ENCODE measurements at places on chromosomes 6 and 20.
A peak's percentile ranks its signal among the peaks of the same experiment; 100 is the strongest.

DNA sequence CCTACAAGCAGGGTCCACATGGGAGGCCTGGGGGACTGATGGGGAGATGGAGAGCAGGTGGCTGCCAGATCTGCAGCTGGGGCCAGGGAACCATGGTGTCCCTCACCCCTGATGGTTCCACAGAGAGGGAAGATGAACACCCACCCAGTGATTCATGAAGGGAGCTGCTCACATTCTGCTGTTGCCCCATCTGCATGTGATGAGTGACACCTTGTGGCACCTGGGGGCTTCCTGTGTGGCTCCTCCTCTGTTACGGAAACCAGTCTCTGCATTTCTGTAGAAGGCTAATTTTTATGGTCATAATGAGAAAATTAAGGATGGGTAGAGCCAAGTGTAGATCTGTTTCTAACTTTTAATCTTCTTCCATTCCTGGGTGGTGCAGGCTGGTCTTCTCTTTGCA is 217.1 kb downstream of the SMOC2 start:
- no peak for DNase-seq

- DNase-seq: peak; percentile 56
Observed at GRCh38 chr6:27280064-27280539, 32.0 kb downstream of the POM121L2 start.

DNA sequence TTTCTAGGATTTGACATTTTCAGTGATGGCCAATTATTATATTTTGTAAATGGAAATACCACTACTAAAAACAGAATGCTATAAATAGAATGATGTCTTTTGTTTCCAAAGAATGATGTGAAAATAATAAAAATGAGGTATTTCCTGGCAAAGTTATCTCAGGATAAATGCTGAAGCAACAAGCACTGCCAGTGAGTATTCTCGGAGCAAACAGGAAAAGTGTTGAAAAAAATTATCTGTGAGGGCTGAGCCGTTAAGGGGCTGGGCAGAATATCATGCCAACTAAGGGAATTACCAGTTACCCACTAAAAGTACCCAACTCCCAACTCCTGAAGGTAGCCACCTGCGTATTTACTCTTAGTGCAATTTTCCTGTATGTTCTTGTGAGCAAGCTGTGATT is 23.6 kb upstream of the SCAF8 start:
- no peak for DNase-seq

GRCh38 chr20:15162079-15162647 is 824.8 kb upstream of the FLRT3 start:
- no peak for DNase-seq

- DNase-seq: no peak
Observed at GRCh38 chr6:130859161-130859867, 32.1 kb downstream of the SMLR1 start.

DNA sequence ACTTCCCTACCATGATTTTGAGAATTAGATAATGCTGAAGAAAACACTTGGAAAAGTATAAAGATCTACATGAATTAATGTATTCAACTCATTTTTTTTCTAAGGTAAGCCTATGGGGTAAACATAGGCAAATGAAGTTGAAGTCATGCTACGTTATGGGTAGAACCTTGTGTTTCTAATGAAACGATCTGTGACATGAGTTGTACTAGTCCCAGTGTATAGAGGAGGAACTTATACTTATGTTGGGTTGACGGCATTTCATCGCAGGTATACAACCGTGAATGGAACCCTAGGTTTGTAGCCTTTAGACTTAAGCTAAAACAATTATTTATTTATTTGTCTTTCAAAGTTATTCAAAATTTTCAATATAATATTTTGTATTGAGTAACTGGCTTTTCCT is 2.6 kb downstream of the SLC35F1 start:
- DNase-seq: no peak

DNA sequence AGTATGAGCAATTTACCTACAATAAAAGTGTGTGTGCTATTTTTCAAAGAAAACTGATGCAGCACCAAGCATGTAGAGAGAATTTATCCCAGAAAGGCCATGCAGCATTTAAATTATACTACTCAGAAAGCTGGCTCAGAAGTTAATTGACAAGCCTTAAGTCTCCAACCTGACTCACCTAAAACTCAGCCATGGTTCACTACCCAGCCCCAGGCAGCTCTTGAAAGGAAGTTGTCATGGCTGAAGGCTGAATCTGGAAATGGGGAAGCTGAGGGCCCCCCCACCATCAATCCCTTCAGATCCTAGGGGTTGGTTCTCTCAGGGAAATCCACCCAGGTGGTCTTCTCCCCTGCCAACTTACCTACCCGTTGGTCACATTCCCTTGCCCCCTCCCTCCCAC is 19.7 kb downstream of the PPIL6 start:
- no peak for DNase-seq

GRCh38 chr6:7534192-7534591 is 7.3 kb upstream of the DSP start:
- no peak for DNase-seq

DNA sequence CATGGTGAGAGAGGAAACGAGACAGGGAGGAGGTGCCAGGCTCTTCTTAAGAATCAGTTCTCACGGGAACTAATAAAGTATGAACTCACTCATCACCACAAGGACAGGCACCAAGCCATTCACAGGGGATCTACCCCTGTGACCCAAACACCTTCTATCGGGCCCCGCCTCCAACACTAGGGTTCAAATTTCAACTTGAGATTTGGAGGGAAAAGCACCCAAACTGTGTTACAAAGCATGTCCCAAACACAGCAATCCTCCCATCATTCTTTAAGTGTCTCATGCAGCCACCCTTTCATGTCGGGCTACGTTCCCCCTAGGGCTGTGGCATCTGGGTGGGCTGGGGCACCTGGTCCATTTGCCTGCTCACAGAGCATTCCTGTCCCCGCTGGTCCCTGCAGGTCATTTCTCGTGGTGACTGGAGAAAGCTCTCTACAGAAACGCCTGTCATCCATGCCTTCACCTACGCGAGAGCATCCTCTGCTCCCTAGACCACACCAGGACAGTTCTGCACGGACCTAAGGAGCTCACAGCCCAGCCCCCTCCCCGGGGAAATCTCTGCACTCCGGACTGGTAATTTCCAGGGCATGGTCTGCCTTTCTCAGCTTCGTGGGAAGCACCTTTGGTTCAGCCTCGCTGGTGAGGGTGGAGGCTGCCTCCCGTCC is 79.6 kb downstream of the TTLL2 start:
- DNase-seq: no peak

DNA sequence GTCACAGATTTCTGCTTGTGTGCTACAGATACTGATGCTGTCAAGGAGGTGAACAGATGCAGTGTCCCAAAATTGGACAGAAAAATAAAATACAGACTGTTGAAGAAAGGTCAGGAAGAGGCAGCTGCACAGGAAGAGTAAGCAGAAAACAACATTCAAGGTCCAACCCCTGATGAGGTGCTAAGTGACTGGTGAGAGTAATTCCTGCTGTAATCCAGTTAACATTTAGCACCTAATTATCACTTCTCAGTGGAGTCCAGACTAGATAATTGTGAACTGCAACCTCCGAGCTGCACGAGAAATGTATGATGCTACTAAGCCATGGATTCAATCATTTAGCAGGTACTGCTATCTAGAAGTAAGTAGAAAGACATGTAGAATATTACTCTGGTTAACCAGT is 36.3 kb upstream of the NRSN1 start:
- no peak for DNase-seq

- DNase-seq: peak; percentile 89
Observed at GRCh38 chr6:26223650-26224546, 136.7 kb downstream of the HFE start.

DNA sequence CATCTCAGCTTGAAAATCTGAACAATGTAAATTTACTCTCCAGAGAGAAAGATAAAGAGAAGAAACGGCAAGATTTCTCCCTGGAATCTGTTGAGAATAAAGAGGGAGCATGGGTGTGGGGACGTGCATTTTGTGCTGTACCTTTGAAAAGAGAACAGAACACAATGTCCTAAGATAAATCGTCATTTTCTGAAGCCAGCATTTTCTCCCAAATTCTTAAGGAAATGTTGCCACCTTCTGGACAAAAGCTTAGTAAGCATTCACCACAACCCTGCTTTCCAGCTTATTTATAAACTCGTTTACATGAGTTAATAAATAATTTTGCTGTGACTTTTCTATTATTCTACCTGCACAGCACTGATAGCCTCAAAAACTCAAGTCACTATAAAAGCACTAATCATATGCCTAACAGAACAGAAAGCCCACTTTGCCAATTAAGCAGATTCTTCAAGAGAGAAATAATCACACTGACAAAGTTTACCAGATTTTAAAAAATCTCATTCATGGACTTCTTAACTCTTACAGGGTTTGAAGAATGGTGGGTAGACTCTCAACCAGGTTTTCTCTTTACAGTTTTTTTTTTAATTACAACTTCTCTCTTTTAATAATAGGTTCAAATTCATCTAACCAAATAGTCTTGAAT is 155.8 kb downstream of the MBOAT1 start:
- DNase-seq: peak; percentile 34

- DNase-seq: no peak
Observed at GRCh38 chr6:82741996-82742385, 323.6 kb downstream of the UBE3D start.

- no peak for DNase-seq
Observed at GRCh38 chr6:34319471-34319885, 70.7 kb upstream of the SMIM29 start.

GRCh38 chr6:167153521-167153959 is 4.2 kb downstream of the GPR31 start:
- peak; percentile 12 for DNase-seq

GRCh38 chr20:53021934-53022333 is 49.8 kb downstream of the TSHZ2 start:
- DNase-seq: no peak

DNA sequence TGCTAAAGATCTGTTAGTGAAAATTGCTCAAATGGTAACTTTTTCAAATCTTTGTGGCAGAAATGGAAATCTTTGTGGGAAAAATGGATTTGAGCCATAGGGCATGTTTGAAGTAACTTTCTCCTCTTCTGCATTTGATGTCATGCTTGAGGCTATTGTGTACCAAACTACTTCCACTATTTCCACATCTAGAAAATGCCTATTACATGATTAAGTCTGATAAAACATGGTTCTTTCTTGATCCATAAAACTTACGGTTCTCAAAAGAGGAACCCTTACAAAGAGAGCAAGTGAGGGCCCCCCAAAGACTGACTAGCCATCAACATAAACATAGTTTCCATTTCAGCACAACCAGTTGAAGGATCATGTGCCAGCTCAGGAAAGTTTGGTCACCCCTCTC is 150.6 kb downstream of the NFATC2 start:
- no peak for DNase-seq

- DNase-seq: no peak
Observed at GRCh38 chr6:29474996-29475395, 12.8 kb downstream of the MAS1L start.

DNA sequence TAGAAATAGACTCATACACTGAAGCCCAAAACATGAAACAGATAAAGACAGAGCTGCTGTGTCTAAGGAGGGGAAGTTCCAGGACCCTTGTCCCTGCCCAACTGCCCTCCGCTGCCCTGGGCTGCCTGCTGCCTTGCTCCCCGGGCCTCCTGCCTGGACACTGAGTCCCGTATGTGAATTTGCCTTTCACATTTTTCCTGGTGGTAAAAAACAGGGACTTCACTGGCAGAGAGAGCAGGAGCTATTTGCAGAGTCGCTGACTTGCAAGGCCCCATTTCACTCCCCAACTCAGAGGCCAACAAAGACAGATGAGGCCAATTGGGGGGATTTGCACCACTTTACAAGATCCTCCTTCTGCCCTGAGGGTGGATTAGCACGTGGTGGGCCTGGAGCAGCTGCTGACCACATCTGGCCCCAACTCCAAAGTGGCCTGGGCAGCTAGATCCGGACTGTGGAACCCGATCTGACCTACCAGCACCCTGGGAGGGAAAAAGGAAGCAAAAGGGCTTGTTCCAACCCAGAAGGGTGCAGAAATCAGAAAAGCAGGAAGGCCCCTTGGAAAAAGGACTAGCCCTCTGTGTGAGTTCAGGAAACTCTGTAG is 61.4 kb downstream of the NOL4L start:
- DNase-seq: no peak

GRCh38 chr20:517221-517620 is 26.4 kb downstream of the CSNK2A1 start:
- no peak for DNase-seq

DNA sequence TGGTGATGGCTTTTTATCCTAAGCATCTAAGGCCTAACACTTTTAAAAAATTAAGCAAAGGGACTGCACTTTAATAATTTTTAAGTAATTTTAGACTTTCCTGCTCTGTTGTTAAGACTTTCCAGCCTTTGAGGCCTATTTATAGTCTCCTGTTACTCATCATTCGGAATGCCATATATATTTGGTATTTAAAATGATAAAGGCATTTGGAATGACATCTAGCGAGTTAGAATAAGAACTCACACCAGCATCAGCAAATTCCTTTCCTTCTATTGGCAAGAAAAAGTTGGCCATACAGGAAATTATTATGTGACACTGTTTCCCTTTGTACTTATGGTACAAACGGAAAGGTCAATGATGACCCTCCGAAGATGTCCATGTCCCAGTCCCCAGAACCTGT is 88.1 kb upstream of the STMND1 start:
- DNase-seq: peak; percentile 33

DNA sequence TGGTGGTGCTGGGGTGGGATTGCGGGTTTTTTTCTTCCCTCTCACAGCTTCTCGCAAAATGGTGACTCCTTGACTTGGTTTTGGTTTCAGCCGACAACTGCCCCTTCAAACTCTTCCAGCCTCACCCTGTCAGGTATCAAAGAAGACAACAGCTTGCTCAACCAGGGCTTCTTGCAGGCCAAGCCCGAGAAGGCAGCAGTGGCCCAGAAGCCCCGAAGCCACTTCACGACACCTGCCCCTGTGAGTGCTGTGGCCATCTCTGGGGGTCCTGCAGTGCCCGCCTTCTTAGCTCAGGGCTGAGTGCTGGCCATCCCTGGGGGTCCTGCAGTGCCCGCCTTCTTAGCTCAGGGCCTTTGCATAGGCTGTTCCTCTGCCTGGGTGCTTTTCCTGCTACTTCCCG is 11.8 kb downstream of the GTSF1L start:
- DNase-seq: no peak

GRCh38 chr20:39268981-39269461 is 306.9 kb downstream of the DHX35 start:
- DNase-seq: peak; percentile 28

DNA sequence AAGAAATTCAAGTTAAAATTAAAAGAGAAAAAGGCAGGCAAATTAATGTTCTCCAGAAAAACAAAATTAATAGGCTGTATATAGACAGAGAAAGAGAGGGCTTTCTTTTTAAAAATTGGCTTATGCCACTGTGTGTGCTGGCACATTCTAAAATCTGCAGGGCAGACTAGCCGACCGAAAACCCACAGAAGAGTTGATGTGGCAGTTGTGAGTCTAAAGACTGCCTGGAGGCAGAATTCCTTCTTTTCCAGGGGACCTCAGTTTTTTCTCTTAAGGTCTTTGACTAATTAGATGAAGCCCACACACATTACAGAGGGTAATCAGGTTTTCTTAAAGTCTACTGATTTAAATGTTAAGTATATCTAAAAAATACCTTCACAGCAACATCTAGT is 85.7 kb downstream of the GJA1 start:
- no peak for DNase-seq

- DNase-seq: no peak
Observed at GRCh38 chr6:10479939-10480700, 41.0 kb upstream of the GCNT2 start.

Measured in brain microvascular endothelial cell (primary cell).